ENCODE measurements at places on chromosomes 3 and 15.

GRCh38 chr3:61866153-61866542 is 304.8 kb downstream of the PTPRG start:
- DNase-seq = no peak

DNA sequence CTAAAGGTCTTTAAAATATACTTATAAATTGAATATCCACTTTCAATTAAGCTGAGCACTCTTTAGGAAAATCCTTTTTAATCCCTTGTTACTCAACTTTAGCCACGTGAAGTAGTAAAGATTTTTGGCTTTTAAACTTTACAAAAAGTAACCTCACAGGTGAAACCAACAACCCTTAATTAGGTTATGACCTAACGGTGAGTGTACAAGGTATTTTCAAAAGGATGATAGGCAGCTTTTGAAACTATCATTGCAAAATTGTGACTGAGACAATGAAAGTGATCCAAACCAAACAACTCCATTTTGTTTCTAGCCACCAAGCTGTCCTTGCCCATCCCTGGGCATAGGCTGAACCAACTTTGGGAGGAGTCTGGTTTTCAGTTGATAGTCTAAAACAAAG is 940.2 kb downstream of the OTOL1 start:
- DNase-seq = no peak

GRCh38 chr15:72175186-72176044 is 22.2 kb downstream of the GRAMD2A start:
- no peak for DNase-seq

DNA sequence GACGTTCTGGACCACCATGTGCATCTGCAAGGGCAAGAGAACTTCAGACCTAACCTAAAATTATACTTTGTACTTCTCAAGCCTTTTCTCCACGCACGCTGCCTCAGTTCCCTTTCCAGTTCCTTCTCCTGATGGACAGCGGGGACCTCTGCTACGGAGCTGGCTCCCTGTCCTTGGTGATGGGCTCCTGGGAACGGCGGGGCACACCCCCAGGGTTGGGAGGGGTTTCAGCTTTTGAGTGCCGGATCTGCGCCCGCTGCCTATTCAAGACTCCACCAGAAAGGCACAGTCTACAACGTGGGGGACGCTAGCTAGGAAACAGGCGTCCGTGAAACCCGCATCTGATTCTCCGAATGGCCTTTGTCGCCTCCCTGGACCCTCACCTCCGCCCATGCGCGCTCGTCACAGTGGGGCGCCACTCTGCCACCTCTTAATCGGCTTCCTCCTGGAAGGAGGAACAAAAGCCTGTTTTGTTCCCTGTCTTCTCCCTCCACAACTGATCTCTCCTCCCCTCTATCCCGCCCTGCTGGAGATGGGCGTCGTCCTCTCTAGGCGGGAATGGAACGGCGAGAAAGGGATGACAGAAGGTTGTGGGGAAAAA is 2.2 kb downstream of the GPR149 start:
- no peak for DNase-seq

DNA sequence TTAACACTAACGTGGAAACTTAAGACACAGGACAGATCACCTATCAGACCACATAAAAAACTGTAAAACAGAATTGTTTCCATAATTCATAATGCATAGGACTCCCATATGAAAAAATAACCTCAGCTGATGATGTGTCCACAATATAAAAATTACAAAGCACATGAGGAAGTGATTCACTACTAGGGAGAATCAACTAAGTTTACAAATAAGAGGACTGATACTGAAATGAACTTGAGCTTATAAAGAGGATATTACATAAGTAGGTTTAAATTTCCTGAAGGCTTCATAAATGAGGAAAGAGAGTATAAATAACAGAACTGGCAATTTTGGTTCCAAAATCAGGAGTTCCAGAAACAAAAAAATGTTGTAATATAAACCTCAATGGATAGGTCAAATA is 111.9 kb downstream of the SAMMSON start:
- no peak for DNase-seq

DNA sequence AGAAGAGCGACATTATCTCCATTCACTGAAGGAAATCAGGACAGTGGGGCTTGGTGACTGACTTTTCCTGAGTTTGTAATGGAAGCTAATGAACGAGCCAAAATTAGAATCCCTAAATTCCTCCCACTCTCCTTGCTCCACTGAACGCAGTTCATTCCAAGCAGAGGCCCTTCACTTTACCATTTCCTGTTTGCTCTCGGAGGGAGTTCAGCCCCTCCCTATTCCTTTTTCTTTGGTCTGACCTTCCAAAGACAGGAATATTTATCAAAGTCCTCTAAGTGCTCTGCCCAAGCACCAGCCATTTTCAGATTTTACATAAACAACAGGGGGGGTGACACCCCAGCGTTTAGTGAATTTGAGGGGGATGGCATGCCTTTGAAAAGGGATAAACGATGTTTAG is 24.0 kb upstream of the PTPRG start:
- DNase-seq = no peak

DNA sequence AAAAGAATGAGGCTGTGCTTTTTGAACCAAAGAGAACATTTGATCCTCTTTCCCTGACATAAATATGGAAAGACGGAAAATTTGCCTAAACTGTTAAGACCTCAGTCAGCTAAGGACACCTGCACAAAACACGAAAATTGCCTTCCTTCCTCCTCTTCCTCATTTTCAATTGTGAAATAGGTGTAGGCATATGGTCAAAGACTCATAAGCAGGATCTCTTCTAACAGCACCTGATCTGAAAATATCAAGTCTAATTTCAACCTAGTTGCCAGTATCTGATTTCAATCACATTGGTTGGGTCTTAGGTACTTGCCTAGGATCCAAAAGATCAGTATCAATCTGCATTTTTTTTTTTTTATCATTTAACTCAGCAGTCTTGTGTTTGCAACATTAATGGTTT is 215.7 kb upstream of the SLC2A2 start:
- DNase-seq = no peak

GRCh38 chr15:88342666-88343065 is 86.1 kb upstream of the NTRK3 start:
- no peak for DNase-seq

- no peak for DNase-seq
Observed at GRCh38 chr15:90020936-90021507, 19.9 kb downstream of the ZNF710 start.
